Non-pigmented ciliary epithelial cell (primary cell): ENCODE measurements at places on chromosomes 6 and 20.
A peak's percentile ranks its signal among the peaks of the same experiment; 100 is the strongest.

- no peak for DNase-seq
Measured at GRCh38 chr6:144417681-144418080, 132.5 kb downstream of the UTRN start.

DNA sequence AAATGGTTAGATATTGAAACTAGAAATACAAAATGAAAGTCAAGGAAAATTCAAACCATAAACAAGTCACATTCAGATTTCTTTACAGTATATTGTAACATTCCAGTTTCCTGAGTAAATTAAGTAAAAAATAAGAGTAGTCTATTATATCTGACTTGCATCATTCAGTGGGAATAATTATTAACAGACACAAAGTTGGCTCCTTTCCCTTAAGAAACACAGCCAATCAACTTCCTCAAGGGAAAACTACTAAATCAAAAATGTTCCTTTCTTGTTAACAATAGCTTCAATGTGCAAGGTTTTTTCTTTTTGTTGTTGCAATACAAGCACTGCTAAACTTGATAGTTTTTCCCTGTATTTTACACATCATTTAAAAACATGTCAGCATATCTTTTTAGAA lies 33.2 kb downstream of the DNAAF9 start:
- DNase-seq = no peak

DNA sequence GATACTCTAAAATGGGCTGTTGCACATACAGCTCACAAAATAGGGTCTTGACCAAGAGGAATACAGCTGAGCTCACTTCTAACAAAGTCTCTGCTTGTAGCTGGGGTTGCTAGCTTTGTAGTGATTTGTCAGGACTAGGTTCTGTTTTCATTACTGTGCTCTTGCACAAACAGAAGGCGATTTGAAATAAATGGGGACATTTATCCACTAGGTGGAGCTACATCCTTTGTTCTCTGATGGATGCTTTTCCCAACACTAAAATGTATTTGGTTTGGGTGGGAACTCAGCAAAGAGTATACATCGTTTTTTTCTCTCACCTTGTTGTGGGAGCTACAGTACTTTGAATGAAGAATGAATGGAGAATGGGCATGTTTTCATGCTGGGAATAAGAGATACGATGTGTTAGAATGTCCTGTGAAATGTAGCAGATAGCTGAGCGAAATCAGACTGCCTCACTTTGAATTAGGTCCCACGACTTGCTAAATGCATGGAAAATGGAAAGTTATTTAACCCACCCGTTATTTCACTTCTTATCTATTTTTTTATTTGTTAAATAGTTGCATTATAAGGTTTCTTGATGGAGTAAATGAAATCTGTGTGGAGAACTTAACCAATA lies 494.7 kb upstream of the MAP3K7 start:
- peak; percentile 32 for DNase-seq

DNA sequence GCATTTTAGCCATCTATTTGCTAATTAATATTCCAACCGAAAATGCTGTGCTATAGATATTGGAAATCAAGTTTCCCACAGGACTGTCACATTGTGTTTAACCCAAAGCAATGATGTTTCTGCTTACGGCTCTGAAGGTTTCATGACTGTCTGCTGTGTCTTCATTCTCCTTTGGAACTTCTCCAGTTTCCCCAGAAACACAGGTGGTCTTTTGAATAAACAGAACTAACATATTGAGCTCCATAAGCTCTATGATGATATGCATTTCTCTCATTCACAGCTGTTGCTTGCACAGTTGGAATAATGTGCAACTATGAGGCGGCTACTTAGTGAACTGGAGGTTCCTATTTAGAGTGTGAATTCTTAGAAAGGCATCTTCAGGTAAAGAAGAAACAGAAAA lies 266.0 kb upstream of the ID4 start:
- no peak for DNase-seq

- DNase-seq = no peak
Measured at GRCh38 chr6:72524011-72524645, 97.7 kb upstream of the KCNQ5 start.
